ENCODE measurements at places on chromosomes 6 and 20. TPM values are rescaled to one million over a fixed set of nuclear protein-coding genes. Genes with fewer than 3 reads are reported as not detected.

The PXMP4 gene
- 8.5 TPM for total RNA-seq

The CPXM1 gene
- total RNA-seq = 1.9 TPM

The SLC17A1 gene
- not detected for total RNA-seq

The SERINC1 gene
- 250 TPM for total RNA-seq

The SPDEF gene
- total RNA-seq = not detected

The OLIG3 gene
- total RNA-seq = not detected

The ZSCAN23 gene
- 6.6 TPM for total RNA-seq

The TXLNB gene
- 0.22 TPM for total RNA-seq

The RAET1L gene
- not detected for total RNA-seq

- no peak for DNase-seq
Measured at GRCh38 chr6:165266191-165266590, 43.2 kb downstream of the C6orf118 start.

- no peak for DNase-seq
Measured at GRCh38 chr6:169763308-169763707, 11.9 kb downstream of the ERMARD start.

DNA sequence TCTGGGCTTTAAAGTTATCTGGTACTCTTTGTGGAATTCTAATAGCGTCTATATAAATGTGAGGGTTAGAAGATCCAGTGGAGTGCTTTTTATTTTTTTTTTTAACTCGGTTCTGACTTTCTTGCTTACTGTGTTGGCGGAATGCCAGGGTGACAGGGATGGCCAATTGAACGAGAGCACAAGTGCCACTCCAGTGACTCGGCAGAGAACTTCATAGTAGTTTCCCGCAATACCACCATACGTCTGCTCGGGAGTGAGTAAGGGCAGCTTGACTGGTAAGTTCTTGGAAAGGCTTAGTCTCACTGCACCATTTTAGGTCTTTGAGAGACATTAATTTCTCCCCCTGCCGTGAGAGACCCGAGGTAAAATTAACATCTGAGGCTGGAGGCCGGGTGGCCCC, 49.4 kb upstream of the TULP1 start:
- no peak for DNase-seq

DNA sequence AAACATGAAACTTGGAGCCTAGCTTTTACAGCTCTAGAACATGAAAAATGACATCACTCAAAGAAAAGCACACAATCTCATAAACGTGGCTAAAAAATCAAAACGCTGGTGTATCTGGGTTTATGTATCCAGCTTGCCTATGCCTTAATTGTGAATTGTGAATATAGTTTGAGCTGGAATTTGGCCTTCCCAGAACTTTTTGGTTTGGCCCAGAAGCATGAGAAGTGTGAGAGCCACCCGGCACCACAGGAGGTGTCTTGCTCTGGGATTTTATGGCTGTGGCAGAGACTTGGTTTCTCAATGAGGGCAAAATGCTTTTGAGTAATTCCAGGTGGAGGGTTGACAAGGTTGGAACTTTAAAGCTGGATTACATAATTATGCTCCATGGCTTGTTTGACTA, 69.2 kb downstream of the TIAM2 start:
- no peak for DNase-seq

DNA sequence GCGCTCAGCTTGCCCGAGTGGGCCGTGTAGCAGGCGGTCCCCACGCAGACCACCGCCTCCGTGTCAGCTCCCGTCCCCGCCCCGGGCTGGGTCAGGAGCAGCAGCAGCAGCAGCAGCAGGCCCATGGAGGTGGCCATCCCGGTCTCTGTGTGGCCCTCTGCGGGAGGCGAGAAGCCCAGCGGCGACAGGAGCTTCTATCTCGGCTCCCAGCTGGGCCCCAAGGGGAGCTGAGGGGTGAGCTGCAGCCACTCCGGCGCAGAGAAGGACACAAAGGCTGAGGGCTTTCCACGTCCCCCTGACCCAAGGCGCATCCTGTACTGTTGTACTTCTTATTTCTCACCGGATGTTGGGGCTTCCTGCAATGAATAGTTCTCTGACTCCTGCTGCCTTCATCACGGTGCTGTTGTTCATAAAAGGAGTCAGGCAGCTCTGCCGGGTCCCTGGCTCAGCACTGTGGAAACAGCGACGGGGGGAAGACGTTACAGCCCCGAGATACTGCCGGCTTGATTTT, at the start of gene CD93:
Gene CD93, minus strand, starts transcription at position 269 of the 511 bp plus-strand sequence. Its CDS starts 132 bp downstream, at position 137.
- peak; percentile 41 for DNase-seq

- peak; percentile 41 for DNase-seq
Measured at GRCh38 chr20:35871259-35871771, 83.0 kb downstream of the SCAND1 start.

DNA sequence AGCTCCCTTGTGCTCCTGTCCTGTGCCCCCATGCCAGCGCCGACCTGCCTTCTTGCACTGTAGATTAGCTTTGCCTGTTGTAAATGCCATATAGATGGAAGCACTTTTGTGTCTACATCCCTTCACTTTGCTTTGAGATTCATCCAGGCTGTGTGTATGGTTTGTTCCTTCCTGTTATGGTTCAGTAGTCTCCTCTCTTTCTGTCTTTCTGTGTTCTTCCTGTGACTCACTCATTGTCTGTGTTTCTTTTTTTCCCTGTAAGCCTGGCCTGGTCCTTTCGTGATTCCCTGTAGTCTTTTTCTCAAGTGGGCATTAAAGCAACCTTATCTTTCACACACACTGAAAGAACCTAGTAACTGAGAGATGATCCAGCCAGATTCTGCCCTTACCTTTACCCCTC, 66.6 kb downstream of the JARID2 start:
- DNase-seq = no peak

DNA sequence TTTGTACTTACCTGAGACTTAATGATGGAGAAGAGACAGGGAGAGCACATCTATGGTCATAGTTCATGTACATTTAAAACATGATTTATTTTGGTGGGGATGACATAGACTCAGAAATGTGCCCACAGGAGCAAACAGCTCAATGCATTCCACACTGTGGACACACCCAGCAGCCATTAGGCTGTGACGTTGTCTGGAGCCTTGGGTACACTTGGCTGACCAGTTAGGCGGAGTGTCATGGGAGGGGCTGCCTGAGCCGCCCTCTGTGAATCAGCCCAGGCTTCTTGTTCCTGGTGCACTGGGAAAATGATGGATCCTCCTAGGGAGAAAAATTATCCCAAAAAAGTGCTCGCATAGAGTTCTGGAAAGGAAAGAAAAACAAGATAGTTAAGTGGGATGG, 231.0 kb upstream of the GMDS start:
- DNase-seq = no peak

GRCh38 chr6:169857343-169858292, 106.2 kb downstream of the ERMARD start:
- DNase-seq = no peak

DNA sequence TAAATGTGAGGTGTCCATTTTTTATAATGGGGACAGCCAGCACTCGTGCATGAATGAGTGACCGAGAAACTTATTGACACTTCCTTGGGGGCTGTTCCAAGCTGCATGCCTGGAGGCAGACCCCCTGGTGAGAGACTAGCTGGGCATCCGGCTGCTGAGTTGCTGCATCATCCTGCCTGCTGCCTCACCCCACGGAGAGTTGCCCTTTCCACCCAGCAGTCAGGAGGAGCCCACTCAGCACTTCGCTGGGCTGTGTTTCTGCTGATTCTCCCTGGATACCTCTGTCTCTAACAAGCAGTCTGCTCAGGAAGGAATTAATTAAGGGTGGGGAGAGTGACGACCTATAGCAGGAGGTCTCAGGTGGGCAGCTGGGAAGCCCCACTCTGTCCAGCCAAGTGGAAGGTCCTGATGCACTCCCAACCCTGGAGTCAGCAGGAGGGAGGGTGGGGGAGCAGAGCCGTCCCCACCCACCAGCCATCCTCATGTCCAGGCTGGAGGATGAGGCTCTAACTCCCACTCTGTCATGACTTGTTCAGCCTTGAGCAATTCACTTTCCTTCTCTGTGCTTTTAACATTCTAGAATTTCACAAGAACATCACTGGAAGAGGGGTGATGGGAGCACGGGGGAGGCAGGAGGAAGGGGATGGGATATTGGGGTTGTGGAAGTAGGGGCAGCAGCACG, 177.3 kb downstream of the LRFN2 start:
- DNase-seq = no peak

- DNase-seq = no peak
Measured at GRCh38 chr6:120938876-120939472, 395.3 kb downstream of the TBC1D32 start.

GRCh38 chr6:147022041-147022440, 182.2 kb upstream of the STXBP5 start:
- no peak for DNase-seq

GRCh38 chr6:2185466-2185865, 59.9 kb downstream of the GMDS start:
- DNase-seq = no peak
